ENCODE measurements at places on chromosomes 1 and 21.

DNA sequence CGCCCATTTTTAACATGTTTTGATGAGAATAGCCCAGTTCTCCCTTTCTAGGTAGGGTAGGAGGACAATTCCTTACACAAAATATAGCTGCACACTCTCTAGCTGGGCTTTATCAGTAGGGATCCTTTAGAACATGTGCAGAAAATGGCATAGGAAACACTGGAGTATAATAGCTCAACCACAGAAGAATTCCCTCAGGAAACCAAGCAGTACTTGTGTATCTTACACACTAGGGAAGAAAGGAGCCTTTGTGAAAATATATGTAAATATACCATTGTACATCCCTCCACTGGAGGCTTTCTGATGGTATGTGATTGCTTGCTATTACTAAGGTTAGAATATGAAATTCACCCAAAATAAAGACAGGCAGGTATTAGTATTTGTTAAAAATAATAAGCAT is 153.5 kb downstream of the LRRC40 start:
- no peak for DNase-seq

DNA sequence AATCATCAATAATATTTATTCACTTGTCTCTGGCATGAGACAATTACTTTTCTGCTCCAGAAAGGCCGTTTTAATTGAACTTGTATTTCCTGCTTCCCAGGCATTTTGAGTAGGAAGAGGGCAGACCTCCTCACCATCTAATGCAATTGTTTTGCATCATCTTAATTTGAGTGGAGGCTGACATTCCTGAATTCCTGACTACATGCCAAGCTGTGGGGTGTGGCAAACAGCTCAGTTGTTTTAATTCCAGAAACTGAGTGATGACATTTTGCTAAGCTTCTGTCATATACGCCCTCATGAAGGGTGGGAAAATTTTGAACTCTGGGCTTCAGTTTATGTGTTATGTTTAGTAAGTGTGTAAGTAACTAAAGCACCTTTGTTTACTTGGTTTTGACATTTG is 125.4 kb upstream of the USP25 start:
- DNase-seq = no peak

DNA sequence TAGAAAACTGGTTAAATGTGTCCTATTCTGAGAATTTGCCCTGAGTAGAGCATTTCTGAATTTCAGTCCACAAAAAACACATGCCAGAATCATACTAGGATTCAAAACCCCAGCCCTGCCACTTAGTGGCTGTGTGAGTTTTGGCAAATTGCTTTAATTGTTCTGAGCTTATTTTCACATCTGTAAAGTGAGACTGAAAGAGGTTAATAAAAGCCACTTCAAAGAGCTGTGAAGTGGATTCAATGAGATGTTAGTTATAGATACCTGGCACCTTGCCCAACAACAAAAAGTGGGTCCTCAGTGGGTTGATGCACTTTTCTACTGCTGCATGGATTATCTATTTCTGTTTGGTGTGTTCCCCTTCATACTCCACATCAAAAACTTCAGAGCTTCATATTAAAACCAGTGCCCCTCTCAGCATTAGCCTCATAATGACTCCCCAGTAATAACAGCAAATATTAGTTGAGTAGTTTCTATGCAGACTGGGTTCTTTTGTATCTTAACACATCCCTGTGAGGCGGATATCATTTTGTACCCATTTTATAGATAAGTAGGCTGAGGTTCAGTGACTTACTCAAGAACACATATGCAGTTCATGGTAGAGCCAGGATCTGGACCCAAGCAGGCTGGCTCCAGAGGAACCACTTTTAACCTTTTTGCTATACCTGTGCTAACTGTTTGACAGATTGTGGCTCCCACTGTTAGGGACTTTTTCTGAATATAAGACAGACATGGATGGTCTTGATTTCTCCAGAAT is 14.2 kb upstream of the ADORA3 start:
- DNase-seq = no peak

DNA sequence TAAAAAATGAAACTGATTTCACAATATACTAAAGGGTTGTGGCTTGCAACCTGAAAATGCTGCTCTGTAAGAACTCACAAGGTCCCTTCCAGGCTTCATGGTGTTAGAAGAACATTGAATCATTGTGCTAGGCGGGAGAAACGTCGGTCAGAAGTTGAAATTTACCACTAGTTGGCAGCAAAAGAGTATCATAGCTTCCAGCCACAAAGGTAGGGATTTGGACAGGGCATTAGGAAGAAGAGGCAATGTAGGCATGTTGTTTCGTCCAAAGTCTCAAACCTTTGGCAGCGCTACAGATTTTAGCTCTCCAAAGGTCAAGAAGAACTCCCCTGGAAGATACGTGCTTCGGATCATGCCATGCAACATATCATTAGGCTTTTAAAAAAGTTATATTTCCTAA is 62.5 kb upstream of the ZP4 start:
- DNase-seq = peak; percentile 13

DNA sequence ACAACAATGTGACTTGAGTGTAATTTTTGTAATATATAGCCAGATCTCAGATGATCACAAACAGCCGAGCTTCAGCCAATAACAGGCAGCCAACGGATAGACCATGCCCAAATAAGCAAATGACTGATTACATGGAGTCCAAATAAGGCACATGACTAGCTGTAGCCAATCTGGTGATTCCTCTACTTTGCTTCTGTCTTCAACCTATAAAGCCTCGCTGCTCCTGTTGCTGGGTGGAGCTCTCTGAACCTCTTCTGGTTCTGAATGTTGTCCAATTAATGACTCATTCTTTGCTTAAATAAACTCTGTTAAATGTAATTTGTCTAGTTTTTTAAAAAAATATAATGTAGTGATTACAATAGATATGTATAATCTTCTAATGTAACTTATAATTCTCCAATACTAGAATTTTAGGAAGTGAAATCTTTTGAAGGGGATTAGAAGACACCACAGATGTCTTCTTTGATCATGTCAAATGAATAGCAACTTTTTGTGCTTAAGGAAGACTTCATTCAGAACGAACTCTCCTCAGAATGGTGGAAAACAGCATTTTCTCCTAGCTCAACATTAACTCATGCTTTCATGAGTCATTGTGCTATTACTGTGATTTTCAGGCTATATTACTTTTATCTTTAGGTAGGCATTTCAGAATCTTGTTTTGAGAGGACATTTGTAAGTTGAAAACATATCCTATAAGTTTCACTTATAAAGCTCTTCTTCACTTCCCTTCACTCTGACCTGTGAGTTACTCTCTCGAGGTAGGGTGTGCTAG is 857.8 kb upstream of the B3GALT2 start:
- no peak for DNase-seq

GRCh38 chr21:17388226-17388625 is 124.6 kb upstream of the CXADR start:
- no peak for DNase-seq

GRCh38 chr1:73144311-73144710 is 862.0 kb upstream of the NEGR1 start:
- DNase-seq = no peak

DNA sequence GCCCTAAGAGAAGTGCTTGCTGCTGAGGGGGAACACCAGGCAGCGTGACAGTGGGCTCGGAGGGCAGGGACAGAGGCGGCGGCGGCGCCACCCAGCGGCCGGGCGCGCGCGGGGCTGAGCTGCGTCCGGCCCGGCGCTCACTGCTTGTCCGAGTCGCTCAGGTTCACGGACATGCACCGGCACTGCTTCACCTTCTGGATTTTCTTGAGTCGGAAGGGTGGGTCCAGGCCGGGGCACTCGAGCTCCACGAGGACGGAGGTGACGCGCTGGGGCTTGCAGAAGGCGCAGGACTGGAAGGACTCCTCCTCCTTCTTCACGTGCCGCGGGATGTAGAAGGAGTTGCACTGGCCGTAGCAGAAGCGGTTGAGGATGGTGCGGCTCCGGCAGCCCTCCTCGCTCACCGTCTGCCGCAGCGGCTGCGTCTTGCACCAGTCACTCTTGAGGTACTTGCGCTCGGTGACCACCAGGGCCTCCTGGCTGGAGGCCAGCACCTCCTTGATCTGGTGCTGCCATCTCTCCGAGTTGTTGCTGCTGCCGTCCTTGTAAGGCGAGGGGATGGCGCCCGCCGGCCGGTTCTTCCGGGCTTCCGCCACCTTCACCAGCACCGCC is 119.0 kb downstream of the GREM2 start:
- DNase-seq = no peak

DNA sequence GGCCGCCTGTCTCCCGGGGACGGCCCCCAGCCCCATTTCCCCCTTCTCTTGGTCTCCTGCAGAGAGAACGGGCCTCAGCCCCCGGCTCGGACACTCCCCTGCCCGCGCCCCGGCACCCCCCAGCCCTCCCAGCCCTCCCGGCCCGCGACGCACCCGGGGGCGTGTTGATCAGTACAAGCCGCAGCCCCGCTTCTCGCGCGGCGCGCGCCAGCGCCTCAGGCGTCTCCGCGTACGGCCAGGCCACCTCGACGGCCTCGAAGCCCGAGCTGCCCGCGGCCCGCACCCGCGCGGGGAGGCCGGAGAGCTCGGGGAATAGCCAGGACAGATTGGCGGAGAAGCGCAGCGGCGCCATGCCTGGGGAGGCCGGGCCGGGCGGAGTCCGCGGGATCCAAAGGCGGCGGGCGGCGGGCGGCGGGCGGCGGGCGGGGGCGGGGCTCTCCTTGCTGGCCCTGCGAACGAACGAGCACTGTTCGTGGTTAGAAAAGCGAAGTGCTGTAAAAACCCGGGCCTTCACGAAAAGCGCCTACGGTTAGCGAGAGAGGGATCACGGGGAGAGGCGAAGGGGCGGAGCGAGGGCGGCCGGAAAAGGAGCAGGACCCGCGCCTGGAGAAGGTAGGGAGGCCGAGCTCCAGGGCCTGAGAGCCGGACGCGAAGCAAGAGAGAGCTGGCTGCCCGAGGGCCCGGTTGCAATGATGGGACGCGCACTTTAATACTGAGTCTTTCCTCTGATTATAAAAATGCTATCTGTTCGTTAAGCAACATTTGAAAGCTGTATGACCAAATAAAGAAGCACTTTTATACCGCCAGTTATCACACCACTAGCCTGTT is at the start of gene HYI:
TSS of gene HYI (minus strand) at position 490 of the 828 bp plus-strand sequence. CDS start at position 352, 138 bp downstream.
- DNase-seq = peak; percentile 86

DNA sequence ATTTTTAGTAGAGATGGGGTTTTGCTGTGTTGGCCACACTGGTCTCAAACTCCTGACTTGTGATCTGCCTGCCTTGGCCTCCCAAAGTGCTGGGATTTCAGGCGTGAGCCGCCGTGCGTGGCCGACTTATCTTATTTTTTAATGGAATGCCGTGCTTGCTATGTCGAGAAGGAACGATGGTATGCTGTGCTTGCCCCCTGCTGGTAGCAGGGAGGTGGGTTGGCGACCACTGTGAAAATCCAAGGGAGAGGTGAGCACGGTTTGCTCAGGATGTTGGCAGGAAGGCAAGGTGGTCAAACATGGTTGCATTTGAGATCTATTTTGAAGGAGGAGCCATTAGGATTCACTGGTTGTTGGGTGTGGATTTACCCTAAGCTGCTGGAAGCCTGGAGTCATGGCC is 45.8 kb upstream of the RCC2 start:
- DNase-seq = peak; percentile 30

GRCh38 chr1:151993734-151994496 is at the start of gene S100A10:
S100A10 (minus strand) TSS chr1:151993859; CDS start chr1:151986230, 7,629 bp downstream.
- peak; percentile 86 for DNase-seq

Data from NB4 (cell line).